ENCODE measurements at places on chromosomes 7 and 10.

- DNase-seq, result peak; percentile 29
Observed at GRCh38 chr7:155753446-155753965, 58.8 kb downstream of the SHH start.

- DNase-seq, result no peak
Observed at GRCh38 chr10:34114914-34115313, 700.2 kb downstream of the PARD3 start.

GRCh38 chr7:28749638-28750037 is 208.5 kb downstream of the TRIL start:
- DNase-seq, result no peak

DNA sequence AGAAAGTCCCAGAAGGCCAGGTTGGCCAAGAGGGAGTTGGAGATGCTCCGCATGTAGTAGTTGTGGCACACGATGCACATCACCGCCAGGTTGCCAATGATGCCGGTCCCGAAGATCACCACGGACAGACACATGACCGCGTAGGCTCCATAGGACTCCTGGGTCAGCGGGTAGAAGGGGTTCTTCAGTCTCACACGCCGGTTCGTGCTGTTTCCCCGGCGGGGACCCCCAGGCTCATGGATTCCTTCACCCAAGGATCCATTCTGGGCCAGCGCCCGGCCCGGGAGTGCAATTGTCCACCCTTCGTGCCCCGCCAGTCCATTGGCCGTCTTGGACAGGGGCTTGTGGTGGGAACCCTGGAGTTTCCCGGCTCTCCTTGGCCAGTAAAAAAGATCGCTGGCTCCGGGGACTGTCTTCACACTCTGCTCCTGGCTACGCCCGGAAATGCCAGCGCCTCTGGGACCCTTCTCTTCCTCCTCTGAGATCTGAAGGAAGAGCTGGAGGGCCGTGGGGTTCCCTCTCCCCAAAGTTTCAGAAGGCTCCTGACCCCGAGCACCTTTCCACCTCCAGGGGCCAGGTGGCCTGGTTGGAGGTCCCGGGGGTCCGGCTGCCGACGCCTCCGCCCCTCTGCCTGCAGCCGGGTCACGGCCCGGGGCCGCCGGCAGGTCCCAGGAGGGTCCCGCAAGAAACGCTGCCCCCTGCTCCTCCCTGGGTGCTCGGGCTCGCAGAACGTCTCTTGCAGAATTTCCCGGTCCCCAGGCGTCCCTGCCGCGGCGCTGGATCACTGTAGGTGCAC is 1.3 kb downstream of the GPR37 start:
- no peak for DNase-seq

DNA sequence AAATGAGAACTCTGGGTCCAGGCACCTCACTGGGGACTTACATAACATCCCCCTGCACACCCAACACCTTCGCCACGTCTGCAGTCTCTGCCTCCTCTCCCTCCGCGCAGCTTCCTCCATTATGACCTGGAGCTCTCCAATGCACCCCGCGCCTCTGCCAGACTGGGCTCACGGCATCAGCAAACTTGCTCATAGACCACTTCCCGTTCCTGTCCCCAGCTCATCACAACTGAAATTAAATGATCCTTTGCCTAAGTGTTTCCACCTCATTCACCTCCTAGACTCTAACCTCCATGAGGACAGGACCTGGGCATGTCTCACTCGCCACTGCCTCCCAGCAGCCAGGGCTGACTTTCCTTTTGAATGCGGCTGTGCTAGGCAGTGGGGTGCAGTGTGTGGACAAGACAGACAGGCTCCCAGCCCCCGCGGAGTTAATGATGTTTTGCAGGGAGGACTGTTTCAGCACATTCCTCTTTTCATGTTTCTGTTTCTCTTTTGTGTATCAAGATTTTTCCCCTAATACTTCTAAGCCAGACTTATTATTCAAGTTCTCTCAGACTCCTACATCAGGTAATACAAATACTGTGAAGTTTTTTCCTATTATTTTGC is 18.8 kb downstream of the CHST15 start:
- DNase-seq, result no peak
